Cortex of kidney (tissue), 1 donor: ENCODE measurements at places on chromosomes 6 and 20.

GRCh38 chr6:99334526-99335127, 14.8 kb downstream of the FAXC start:
- no peak for DNase-seq

DNA sequence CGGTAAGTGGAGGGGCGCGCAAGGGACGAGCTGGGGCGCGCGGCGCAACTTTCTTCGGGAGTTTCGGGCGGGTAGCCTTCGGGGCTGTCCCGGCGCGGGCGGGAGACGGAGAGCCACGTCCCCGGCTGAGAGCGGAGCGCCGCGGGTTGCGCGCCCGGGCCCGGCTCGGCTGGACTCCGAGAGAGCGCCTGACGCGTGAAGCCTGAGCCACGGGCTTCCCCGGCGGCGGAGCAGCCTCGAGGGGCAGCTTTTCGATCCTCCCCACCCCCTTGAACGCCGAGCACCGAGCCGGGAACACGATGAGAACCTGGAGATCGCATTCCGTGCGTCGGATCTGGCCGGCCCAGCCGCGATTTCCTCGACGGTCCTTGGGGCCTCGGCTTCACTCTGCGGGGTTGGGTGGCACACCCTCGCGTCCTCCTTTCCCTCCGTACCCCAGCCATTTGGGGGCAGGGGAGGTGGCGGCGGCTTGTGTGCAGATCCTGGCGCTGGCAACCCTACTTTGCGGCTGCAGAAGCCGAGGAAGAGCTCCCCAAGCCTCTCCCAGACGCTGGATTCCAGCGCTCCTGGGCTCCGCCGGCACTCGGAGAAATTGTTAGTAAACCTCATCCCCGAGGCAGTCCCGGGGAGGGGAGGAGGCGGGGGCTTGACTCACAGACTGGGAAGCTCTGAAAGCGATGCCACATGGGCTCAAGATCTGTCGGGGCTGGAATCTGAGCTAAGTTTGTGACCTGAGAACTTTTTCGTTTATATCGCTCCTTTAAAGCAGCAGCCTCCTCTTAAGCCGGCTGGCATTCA, 572 bp downstream of the DSE start:
- no peak for DNase-seq

DNA sequence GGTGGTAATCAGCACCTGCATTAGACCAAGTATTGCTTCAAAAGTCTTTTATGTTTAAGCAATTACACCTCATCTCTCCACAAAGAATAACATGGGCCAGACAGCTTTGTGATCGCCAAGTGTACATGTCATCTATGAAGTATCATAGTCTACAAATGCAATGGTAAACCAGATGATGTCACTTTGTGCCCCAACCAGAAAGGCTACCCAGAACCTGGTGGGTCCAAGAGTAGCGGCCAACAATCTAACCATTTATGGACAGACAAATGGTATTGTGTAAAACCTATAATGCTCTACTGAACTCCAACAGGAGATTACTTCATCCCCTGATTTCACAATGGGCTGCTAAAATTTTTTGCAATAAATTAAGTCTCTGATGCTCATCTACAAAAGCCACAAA, 295.9 kb downstream of the GMDS start:
- no peak for DNase-seq

DNA sequence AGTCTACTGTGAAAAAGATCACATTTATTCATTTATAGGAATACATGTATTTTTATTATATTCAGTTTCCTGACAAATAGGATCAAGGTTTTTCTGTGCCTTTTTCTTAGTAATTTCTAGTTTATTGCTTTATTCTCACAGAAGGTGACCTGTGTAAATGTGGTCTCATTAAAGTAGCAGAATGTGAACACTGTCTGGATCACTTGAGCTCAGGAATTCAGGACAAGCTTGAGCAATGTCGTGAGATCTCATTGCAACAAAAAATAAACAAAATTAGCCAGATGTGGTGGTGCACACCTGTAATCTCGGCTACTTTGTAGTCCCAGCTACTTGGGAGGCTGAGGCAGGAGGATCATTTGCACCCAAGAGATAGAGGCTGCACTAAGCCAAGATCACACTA, 516.7 kb downstream of the CDKAL1 start:
- DNase-seq, result no peak

DNA sequence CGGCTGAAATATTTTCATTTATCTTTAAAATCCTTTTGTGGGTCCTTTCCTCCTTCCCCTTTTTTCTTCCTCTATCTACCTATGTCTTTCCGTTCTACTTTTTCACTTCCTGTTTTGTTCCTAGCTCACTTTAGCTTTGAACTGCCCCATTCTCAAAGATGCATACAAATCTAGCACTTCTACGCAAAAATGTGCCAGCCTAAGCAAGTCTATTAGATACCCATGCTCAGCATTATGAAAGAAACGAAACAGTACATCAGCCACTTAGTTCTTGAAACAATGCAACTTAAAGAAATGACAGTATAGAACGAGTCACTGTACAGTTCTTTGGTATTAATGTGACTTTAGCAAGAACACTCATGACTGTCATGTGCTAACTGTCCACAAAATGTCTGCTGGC, 47.3 kb upstream of the MARCKS start:
- no peak for DNase-seq

GRCh38 chr20:51442602-51443001, 99.9 kb downstream of the NFATC2 start:
- DNase-seq, result no peak

GRCh38 chr6:46914279-46914810, 7.4 kb downstream of the ADGRF5 start:
- DNase-seq, result no peak

DNA sequence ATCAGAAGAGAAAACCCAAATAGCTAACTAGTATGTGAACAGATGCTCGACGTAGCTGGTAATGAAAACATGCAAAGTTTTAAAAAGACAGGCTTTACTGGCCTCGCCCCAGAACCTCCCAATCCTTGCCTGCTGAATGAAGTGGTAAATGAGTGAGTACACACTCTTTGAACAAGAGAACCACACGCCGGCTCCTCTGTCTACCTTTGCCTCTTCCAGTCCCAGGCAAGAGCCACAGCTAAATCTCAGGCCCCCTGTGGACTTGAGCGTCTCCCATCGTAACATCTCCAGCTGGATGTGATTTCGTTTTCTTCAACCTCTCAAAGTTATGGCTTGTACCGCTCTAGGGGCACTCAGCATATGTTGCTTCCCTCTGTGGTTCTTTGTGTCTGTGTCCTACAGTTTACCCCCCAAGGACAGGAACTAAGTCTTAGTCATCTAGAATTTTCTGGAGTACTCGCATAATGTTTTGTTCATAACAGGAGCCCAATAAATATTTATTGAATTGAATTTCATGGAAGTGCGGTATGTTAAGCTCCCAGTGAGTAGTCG, 153.2 kb upstream of the TAB2 start:
- DNase-seq, result no peak

- DNase-seq, result no peak
Observed at GRCh38 chr6:169960521-169960885, 209.1 kb downstream of the ERMARD start.

GRCh38 chr20:48247961-48248360, 462.7 kb upstream of the SULF2 start:
- no peak for DNase-seq

DNA sequence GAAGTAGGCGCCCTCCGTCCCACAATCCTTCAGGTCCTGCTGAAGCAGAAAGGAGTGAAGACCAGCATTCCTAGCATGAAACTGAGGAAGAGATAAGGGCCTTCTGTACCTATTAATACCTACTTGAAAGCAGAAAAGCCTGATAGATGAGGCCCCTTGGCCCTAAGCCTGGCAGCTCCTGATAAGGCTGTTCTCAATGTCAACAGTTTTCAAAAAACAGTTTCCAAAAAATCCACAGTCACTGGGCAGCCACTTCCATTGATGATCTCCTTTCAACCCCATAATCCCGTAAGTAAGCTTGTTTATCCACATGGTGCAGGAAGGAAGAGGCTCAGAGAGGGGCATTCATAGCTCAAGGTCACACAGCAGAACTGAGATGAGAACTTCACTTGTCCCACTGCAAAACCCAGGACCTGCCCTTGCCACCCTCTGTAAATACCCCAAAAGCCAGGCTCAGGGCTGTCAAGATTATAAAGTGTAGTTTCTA, 2.8 kb upstream of the E2F1 start:
- no peak for DNase-seq

DNA sequence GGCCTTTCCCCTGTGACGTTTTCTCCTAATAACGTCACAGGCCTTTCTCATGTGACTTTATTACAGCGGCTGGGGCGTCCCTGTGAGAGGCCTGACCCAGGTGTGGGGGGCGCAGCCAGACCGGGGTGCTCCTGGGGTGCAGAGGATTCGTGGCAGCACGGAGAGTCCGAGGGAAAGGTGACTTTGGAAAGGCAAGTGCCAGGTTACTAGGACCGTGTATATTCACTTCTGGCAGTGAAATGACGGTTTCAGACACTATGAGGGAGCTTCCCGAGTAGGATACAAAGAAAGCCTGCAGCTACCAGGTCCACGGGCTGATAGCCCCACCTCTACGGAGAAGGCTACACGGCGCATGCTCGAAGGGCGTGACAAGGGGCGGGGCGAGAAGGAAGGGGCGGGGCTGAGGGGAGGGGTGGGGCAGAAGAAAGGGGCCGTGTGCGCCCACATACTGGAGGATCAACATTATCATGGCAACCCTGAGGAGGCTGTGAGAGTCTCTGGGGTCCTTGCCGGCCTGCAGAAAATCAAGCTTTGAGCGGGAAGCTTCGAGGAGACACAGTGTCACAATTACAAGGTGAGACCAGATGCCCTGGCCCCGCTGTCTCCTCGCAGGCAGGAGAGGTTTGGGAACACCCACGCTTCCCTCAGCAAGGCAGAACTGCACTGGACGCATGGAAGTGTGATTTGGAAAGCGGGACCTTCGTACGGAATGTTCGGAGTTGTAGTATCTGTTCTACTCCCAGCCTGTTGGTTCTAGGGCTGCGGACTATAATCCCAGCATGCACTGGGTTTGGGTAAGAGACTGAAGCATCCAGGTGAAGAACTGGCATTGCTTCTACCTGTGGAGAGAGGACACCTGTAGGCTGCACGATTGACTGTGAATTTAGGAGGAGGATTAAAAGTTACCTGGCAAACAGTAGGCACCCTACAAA, 54.4 kb upstream of the ZNF337 start:
- no peak for DNase-seq

- DNase-seq, result no peak
Observed at GRCh38 chr6:44850312-44850711, 462.8 kb downstream of the CDC5L start.

GRCh38 chr6:10303608-10304506, 111.0 kb downstream of the TFAP2A start:
- DNase-seq, result no peak

DNA sequence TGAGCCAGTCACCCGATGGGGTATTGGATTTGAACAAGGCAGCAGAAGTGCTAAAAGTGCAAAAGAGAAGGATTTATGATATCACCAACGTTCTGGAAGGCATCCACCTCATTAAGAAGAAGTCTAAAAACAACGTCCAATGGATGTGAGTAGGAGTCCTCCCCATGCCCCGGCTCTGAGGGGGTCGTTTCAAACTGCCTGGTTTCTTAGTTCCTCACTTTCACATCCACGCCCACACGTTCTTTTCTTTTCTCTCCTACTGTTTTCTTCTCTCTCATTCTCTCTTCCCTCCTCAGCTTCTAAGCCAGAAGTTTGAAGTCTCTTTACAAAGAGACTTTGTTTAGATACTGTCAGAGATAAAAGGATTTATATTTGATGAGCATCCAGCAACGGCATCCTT, 53.0 kb upstream of the CDKAL1 start:
- DNase-seq, result no peak

- no peak for DNase-seq
Observed at GRCh38 chr20:1941226-1941625, 46.0 kb downstream of the SIRPA start.

GRCh38 chr6:158361961-158362669, 49.9 kb downstream of the TULP4 start:
- no peak for DNase-seq

DNA sequence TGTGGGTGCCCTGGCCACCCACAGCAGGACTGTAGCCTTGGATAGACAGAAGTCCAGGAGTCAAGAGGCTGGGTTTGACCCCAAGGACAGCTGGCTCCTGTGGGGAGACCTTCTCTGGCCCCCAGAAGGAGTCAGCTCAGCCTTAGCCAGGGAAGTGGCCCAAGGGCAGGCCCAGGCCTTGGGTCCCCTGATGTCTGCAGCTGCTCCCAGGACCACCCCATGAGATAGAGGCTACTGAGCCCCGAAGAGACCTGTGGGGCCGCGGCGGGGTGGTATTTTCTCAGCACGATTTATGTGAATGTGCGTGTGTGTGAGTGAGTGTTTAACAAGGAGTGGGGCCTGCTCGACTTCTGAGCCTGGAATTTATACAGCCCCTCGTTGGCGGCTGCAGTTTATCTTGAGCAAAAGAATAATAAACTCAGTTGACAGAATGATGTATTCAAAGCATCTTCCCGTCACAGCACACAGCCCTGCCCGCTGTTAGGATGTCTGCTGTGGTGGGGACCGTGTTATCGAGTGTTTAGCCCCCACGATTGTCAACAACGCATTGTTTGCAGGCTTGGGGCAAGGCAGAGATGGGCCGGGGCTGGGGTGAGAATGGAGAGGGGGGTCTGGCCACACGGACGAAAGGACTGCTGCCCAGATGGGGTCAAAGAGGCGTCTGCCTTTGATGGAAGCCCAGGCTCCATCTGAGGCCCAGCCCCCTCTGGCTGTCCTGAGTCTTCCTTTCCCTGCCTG, 163.3 kb downstream of the VEGFA start:
- DNase-seq, result no peak

DNA sequence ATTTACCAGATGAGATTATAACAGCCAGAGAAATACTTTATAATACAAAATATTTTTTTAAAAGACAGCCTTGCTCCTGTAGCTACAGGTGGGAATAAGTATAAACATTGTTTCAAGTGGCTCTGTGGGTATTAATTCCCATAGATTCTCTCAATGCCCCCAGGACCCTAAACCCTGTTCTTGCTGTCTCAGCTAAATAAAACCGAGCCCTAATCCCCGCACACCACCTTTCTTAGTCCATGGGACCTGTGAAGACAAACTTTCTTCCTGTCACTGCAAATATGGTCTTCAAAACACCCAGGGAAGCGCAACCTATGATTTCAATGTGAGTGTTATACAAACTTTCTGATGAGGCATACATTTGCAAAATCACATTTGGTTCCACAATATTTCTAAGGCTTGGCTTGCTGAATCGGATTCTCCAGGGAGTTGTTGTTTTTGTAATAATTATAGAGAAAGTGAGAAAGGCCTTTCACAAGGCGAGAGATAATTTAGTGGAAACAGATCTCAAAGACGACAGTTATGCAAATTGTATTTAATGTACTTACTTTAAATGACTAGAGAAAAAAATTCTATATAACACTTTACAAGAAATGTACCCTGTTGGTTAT, 11.1 kb downstream of the SMLR1 start:
- no peak for DNase-seq
